Pancreas (tissue), 10 donors: ENCODE measurements at places on chromosomes 12 and 14. TPM values are rescaled to one million over a fixed set of nuclear protein-coding genes. Genes with fewer than 3 reads are reported as not detected.

DNA sequence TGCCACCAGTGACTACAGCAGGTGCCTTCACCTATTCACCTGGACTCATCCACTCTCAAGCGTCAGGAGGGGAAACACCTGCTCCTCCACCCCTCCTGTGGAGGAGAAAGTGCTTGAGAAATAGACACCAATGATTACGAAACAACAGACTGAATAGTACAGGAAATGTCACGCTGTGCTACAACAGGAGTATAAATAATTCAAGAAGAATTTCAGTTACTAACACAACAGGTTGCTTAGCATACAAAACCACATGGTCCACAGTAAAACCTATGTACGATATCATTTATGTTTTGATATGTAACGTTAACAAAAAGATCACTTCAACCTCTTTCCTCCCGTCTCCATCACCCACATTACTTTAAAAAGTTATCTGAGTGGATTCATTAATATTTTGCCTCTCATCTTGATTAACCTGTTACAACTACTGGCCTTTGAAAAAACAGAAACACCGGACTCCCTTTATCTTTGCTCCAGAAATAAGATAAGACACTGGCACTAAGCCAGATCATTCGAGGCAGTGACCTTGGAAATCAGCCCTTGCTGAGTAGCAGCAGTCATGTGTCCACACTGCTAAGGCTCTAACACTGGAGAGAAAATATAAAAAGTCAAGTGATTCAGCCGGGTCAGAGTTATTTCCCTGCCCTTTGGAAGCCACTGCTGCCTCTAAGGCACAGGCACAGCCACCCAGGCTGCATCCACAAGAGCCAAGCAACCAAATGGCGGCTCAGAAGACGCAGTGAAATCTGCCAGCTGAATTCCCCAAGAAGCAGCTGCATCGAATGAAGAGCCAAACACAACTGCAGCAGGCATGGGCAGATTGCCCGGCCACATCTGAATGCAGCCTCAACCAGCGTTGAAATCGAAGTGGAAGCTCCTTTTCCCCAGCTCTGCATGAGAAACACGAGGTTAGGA is 40.9 kb downstream of the NT5DC3 start:
- H3K27ac ChIP-seq: peak overlapping the region; percentile 68
- H3K36me3 ChIP-seq: no peaks in the 10 kb centered on the region
- H3K4me3 ChIP-seq: no peak overlapping the region
- no peaks in the 10 kb centered on the region for H3K27me3 ChIP-seq

DNA sequence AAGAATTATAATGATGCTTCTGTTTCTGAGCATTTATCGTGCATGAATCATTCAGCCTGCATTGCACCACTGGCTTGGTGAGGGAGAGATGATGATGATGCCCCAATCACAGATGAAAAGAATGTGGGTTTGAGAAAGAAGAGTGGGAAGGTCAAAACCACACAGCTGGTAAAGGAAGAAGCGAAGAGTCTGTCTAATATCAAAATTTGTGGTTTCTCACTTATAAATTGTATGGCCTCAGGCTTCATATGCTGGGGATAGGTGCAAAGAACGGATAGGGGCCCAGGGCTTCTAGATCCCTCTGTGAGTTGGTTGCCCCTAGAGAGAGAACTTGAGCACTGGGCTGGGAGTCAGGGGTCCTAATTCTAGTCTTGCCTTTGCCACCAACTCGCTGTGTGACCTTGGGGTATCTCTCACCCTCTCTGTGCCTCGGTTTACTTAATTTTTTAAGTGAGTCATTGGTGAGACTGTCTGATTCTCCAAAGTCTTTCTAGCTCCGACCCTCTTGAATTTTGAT is 2.2 kb downstream of the OASL start:
- no peaks in the 10 kb centered on the region for H3K27me3 ChIP-seq
- H3K4me1 ChIP-seq: no peaks in the 10 kb centered on the region
- no peaks in the 10 kb centered on the region for H3K36me3 ChIP-seq
- DNase-seq: no peak

- H3K27ac ChIP-seq: no peak overlapping the region
- no peak overlapping the region for H3K4me3 ChIP-seq
- no peaks in the 10 kb centered on the region for H3K36me3 ChIP-seq
- no peaks in the 10 kb centered on the region for H3K4me1 ChIP-seq
Observed at GRCh38 chr14:53982546-53982945, 25.9 kb upstream of the BMP4 start.

GRCh38 chr12:119025786-119026185 is 44.4 kb downstream of the SRRM4 start:
- DNase-seq: no peak
- no peaks in the 10 kb centered on the region for H3K27me3 ChIP-seq
- no peaks in the 10 kb centered on the region for H3K36me3 ChIP-seq
- H3K4me3 ChIP-seq: no peak overlapping the region

- no peaks in the 10 kb centered on the region for H3K36me3 ChIP-seq
- no peaks in the 10 kb centered on the region for H3K27me3 ChIP-seq
- no peak overlapping the region for H3K4me3 ChIP-seq
- no peak overlapping the region for H3K27ac ChIP-seq
- DNase-seq: no peak
Observed at GRCh38 chr14:33120341-33120740, 181.7 kb downstream of the NPAS3 start.

DNA sequence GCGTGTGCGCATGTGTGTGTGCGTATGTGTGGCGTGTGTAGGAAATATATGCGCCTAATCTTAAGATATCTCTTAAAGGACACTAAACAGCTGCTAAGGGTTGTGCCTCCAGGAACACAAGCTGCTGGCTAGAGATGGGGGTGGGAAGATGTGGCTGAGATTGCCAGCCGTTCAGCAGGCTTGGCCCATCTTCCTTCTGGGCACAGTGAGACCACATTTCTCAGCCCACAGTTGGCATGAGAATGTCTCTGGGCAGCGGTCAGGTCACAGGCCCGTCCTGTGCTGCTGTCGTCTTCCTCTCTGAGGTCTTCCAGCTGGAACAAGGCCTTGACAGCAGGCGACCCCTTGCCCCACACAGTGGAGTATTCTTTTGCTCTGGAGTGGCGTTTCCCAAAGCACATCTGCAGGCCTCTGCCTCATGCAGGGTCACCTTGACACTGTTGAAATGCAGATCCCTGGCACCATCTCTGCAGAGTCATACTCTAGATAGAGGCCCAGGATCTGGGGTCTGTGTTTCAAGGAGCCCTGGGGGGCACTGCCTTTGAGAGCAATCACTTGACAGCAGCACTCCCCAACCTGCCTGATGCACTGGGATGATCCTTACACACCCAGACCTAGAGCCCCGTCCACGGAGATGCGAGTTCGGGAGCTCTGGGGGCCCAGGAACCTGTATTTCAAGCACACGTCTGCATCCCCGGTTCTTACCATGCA is 335.5 kb upstream of the SFSWAP start:
- no peak overlapping the region for H3K27ac ChIP-seq
- no peaks in the 10 kb centered on the region for H3K4me1 ChIP-seq
- no peak for DNase-seq

DNA sequence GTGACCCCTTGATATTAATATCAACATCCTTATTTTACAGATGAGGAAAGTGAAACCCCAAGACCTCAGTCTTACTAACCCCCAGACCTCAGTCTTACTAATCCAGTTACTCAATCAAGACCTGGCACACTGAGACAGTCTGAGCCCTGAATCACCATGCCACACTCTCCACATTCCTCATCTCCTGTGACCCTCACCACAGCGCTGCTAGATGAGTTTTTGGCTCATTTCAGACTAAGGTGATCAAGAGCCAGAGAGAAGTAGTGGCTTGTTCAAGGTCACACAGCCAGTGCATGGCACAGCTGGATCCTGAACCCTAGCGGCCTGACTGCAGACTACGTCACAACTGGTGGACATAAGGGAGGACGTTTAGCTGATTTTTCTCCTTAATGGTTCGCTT is 579.2 kb downstream of the BCL11B start:
- DNase-seq: no peak
- no peaks in the 10 kb centered on the region for H3K4me1 ChIP-seq
- no peak overlapping the region for H3K27ac ChIP-seq

DNA sequence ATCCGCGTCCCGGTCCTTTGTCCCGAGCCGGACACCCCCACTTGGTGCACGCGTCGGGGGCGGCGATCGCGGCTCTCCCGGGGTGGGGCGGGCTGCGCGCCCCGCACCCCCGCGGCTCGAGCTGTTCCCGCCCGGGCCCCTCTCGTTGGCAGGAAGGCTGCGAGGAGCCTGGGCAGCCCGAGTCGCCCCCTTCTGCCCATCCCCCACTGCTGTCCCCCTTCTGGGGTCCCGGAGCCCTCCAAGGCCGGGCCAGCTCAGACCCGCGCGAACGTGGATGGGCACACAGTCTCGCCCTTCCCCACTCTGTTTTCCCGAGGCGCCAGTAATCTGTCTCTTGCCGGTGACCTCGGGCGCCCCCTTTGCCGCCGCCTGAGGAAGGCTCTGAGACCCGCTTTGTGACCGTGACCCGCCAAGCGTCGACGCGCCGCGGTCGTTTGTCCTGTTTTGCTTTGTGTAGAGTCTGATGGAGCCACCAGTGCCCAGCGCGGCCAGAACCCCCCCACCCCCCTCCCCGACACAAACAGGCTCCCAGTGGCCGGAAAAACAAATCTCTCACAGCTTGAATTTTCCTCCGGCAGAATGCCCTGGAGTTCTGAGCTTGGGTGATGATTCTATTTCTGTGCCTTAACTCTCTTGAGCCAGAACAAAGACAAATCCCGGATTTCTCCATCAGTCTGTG is 610 bp downstream of the C14orf132 start:
- H3K27me3 ChIP-seq: no peaks in the 10 kb centered on the region
- H3K4me3 ChIP-seq: peak overlapping the region; percentile 54
- H3K36me3 ChIP-seq: no peaks in the 10 kb centered on the region
- no peak for DNase-seq
- peak overlapping the region; percentile 8 for H3K27ac ChIP-seq

HPD gene
- 2.7 TPM for total RNA-seq

BICDL1 gene
- 3.0 TPM for total RNA-seq

MYO1A gene
- 0.58 TPM for total RNA-seq

CCDC198 gene
- total RNA-seq: 20.9 TPM
